ENCODE measurements at places on chromosomes 3 and 15.

DNA sequence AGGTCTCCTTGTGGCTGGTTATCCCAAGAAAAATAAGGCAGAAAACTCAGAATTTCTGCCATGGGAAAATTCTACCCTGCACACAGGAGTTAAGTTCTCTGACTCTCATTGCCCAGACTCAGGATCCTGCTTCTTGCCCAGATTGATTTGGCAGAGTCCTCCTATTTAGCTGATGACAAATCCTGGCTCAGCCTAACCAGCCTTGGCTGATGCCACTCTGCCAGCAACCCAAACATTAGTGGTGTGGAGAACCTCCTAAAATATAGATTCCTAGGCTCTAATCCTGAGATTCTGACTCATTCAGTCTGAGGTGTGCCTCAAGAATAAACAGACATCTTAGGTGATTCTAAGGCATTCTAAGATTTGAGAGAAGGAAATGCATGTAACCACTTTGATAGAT, 60.5 kb upstream of the ACTC1 start:
- no peak for DNase-seq

DNA sequence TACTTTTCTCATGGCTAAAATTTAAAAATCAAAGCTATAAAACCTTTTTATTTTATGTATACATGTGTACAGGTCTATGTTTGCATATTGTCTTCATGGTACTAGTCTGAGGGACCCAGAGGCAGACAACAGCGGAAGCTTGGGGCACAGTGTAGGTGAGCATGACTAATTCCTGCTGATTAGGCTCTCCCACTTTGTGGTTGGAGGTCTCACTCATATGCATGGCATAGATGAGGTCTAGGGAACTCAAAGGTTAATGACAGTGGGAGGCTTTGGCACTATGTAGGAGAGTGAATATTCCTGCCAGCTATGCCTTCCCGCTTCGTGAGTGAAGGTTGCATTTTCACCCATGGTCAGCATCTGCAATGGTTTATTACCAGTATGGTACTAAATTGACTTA, 47.5 kb upstream of the AADACL2 start:
- DNase-seq = no peak

DNA sequence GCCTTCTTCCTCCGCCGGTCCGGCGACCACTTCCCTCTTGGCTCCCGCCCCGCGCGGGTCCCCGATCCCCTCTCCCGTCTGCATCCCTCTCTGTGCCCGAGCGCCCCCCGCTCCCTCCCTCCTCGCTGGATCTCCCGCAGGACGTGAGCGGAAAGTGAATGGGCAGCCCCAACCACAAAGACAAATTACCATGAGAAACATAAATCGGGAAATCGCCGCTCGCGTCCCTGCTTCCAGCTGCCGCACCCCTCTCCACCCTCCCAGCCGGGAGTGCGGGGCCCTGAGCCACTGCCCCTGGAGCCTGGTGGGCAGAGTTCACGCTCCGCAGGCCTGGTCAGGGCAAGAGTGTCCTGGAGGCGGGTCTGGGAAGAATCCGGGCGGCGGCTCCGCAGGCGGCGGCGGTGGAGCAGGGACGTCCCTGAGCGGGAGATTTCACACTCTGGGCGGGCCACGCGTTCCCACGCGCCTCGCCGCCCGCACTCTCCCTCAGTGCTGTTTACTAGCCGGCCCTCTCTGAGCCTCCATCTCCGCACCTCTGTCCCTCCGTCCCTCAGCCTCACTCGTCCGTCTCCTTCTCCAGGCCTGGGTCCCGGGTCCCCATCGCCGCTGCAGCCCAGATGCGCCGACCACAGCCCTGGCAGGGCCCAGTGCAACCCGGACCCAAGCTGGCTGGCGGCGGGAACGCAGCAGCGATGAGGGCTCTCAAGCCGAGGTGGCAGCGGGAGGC, 835 bp downstream of the SEMA5B start:
- DNase-seq = no peak

DNA sequence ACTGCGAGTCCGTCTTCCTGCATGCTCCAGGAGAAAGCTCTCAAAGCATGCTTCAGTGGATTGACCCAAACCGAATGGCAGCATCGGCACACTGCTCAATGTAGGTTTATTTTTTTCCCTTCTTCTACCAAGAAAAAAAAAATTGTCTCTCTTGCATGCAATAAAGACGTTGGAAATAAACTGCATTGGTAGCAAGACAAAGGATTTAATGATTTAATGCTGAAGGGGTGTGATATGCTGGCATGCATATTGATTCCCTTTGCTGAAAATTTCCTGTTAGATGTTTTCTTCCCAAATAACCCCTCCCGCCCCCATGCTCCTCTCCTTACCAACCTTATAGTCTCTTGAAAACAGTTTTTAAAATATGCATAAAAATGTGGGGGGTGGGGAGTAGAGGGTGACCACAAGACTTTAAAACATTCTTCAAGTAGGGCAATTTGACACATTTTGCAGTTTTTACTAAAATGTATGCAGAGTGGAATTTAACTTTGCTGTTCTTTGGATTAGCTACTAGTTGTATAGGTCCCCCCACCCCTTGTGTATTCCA, 799 bp downstream of the RARB start:
- DNase-seq = no peak

DNA sequence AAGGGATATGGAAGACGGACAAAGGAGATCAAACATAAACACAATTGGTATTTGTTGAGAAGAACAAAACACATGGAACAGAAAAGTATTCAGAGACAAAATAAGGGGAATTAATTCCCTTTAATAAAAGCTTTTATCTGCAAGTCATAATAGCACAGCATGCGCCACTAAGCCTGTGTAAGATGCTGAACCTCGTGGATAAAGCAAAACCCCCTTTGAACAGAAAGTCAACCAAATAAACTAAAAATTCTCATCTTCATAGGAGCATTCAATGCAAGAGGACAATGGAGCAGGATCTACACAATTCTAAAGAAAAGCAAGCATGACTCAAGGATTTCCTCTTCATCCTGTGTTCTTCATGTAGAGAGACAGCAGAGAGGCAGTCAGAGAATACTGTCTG, 274.3 kb upstream of the GOLGA6L4 start:
- no peak for DNase-seq

GRCh38 chr3:16494814-16495431, 18.6 kb downstream of the RFTN1 start:
- no peak for DNase-seq

DNA sequence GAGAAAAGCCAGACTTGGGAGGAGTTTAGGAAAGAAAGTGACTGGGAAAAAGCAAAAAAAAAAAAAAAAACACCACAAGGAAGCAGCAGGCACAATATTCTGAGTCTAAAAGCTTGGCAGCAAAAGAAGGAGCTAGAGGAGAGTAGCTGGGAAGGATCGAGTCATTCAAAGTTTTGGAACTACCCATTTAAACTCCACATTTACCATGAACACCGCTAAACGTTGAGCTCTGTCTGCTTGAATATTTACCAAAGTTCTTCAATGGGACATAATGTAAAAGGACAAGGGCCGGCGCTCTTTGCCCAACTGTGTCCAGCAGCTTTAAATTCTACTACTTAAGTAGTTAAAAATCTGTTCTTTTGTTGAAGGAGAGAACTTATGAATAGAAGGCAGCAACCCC, 481.9 kb downstream of the FOXP1 start:
- DNase-seq = no peak

DNA sequence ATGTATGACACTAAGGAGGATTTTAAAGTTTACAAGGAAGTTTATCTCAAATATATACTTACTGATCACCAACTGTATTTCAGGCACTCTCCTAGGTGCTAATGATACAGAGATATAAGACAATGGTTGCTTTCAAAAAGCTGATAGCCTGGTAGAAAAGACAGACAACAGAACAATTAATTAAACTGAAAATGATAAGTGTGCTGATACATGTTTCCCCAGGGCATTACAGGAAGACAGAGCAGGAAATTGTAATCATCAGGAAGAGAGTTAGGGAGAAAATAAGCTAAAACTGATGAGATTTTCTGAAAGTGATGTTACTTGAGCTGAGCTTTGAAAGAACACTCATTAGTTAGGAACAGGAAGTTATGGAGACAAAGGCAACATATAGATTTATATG, 229.7 kb downstream of the RSRC1 start:
- DNase-seq = no peak

DNA sequence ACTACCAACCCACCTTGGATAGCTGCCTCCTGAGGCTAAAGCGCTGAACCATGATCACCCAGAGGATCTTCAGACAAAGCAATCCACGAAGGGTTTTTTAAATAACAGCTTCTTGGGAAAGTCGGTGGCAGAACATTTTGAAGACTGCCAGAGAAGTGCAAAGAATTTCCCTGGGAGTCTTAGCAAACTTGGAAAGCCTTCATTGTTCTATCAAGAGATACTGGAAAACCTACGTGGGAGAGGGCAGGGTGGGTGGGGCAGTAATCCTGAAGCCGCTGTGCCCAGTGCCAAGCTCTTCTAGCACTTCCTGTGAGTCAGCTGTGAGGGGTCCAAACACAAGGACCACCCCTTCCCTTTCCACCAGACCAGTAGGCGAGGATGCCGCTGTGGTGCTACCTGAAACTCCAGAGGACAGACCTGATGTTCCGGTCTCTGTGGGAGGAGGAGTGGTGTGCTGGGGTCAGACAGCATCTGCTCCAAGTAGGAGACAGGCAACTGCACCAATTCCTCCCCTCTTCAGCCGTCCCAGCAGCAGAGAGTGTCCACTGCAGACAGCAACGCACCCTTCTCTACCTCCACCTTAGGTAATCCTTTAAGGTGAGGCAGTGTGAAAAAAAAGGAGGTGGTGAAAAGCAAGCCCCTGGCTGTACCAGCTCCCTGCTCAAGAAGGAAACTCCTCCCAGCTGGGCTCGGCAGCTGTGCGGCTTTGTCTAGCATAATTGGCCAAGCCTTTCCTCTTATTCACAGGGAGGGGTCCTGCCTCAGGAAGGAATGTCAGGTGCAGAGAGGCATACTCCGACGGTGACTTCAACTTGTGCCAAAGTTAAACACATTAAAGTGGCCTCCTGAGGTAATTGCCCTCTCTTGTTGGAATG, 99.0 kb downstream of the TMCC1 start:
- DNase-seq = peak; percentile 28

- no peak for DNase-seq
Measured at GRCh38 chr3:190840146-190840545, 22.3 kb downstream of the GMNC start.

GRCh38 chr15:51799282-51800252, 29.9 kb upstream of the TMOD3 start:
- no peak for DNase-seq

DNA sequence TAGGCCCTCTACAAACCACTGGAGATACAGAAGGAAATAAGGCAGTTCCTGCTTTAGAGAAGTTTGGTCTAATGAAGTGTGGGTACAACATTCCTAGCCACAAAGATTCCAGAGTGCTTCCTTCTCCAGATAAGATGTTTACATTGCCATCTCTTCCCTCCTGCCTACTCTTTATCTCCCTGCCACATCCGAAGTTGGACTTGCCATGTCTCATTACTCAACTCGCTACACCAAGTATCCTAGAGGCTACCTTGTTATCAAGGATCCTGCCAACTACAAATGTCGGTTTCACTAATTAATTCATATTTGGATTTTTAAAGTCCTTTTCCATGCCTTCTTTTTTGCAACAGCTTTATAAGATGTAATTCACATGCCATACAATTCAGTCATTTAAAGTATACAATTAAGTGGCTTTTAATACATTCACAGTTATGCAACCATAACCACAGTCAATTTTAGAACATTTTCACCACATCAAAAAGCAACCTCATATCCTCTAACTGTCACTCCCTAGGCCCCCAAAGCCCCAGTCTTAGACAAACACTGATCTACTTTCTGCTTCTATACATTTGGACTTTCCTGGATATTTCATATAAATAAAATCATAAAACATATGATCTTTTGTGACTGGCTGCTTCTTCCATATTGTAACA, 53.7 kb upstream of the CSTA start:
- DNase-seq = no peak

DNA sequence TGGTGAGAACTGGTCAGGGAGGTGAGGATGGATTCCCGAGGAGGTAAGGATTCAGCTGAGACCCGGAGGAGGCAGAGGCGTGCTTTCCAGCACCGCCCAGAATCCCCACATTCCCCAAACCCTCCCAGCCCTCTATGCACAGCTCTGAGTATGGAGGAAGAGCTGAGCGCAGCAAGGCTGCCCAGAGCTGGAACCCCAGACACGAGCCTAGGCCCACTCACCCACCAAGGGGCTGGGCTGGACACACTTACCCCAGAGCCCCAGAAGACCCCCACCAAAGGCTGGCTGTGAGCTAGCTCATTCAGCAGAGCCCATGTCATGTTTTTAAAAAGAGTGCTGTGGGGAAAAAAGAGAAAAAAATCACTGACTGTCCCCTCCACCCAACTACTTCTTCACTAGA, 271.5 kb downstream of the XXYLT1 start:
- no peak for DNase-seq

GRCh38 chr3:16028604-16029003, 145.9 kb upstream of the GALNT15 start:
- DNase-seq = no peak

- no peak for DNase-seq
Measured at GRCh38 chr15:74291101-74292071, 55.3 kb downstream of the CCDC33 start.

- DNase-seq = no peak
Measured at GRCh38 chr3:185399737-185400667, 37.1 kb downstream of the MAP3K13 start.

DNA sequence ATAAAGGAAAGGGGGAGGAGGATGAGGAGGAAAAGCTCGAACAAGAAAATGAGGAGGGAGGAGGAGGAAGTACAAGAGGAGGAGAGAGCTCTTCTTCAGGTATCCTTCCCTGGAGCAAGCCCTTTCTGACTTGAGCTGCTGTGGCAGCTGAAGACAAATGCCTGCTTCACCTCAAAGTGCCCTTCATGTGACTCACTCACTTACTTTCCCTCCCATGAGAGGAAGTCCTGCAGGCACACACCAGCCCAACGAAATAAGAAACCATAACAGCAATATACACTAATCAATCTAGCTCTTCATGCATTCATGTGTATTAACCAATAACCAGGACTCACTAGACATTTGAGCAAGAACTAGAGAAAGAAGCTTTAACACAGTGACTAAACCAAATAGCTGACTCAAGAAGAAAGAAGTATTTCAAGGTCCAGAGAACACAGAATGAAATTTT, 251.9 kb downstream of the IGSF11 start:
- no peak for DNase-seq

DNA sequence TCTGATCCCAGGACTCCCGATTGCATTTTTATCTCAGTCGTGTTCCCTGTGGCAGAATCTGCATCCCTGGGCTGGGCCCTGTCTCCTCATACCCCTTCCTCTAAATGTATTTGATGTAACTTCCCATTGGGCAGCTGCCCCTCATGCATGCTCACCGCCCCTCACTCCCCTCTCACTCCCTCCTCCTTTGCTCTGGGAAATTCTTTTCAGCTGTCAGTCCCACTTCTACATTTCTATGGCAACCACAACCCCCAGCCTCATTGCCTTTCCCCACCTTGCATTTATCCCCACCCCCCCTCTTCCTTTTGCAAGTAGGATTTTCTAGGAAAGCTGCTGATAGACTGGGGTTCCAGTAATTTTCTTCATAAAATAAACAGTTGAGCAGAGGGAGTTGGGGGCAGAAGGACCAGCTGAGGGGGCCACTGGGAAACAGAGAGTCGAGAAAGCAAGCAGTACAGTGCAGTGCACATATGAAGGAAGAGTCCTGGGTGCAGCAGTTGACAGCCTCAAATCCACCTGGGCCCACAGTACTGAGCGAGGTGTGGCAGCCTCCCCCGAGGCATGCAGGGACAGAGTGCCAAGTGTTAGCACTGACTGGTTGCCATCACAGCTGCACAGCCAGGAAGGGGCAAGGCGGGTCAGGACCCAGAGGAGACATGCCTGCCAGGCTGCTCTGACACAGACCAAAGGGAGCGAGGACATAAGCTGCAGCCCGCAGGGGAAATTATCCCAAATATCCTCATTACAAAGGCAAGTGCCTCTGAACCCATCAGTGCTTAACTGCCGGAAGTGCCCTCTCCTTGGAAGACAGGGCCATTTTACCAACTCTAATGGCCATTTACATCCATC, 476.3 kb downstream of the EPHB1 start:
- DNase-seq = no peak
